ENCODE measurements at places on chromosomes 4 and X.

- DNase-seq: no peak
Observed at GRCh38 chr4:115537387-115537786, 424.0 kb upstream of the NDST4 start.

DNA sequence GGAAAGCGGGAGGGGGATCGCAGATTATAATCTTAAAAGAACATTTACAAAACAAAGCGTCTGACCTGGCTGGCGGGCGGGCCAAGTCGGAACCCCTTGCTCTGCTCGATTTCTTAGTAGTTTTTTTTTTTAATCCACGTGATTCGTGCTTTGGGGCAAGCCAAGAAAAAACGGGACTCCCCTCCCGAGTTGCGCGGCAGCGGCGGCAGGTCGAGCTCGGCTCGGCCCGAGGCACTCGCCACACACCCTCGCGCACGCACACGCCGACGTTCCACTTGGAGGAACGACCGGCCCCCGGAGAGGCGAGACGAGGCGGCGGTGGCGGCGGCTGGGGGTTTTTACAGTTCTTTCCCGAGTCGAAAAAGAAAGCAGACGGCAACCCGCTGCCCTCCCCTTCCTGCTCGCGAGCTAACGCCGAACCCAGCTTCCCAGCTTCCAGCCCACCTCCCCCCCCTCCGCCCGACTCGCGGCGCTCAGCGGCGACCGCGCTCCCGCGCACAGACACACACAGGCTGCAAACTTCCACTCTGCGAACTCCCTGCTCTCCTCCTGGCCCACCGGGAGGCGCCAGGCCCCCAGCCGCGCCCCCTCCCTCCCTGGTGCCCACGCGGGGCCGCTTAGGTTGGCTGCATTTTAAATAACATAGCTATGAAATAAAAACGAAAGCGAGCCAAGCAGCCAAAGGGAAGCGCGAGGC lies 1.2 kb downstream of the BCOR start:
- no peak for DNase-seq

DNA sequence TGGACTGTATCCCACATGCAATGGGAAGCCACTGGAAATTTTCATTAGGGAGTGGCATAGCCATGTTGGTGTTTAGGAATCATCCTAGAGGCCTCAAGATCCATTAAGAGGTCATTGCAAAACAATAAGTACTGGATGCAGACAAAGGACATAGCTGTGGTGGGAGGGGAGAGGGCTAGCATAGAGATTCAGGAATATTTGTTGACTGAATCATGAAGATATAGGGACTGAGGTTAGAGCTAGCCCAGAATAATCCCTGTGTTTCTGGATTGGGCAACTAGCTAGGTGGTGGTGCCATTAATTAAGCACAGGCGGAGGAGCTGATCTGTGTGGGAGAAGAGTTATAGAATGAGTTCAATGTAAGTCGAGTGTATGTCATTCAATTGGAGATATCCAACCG lies 135.0 kb downstream of the RAB28 start:
- no peak for DNase-seq

DNA sequence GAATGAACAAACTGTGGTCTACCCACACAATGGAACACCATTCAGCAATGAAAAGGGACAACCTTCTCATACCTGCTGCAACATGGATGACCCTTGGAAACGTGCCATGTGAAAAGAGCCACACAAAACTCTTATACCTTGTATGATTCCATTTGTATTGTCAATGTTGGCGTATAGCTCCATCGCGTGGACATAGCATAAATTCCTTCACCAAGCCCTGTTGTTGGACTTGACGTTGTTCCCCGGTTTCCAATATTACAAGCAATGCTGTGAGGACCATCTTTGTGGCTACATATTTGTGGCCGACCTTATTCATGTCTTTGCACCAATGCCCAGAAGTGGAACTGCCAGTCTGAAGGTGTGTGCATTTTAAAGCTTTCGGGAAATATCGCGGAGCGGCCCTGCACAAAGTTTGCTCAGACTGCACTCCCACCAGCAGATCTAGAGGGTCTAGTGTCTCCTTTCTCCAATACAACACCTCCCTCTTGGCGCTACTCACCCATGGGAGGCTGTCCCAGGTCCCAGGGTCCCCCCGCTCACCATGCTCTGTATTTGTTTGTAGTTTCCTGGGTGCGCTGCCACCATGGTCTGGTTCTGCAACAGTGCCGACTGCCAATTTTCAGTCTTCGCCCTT lies at the start of gene CLDN34:
CLDN34 (plus strand) TSS at position 584 of the 634 bp plus-strand sequence; CDS start at position 584, 0 bp downstream.
- no peak for DNase-seq

- DNase-seq: no peak
Observed at GRCh38 chr4:150278206-150278605, 200.0 kb downstream of the DCLK2 start.

DNA sequence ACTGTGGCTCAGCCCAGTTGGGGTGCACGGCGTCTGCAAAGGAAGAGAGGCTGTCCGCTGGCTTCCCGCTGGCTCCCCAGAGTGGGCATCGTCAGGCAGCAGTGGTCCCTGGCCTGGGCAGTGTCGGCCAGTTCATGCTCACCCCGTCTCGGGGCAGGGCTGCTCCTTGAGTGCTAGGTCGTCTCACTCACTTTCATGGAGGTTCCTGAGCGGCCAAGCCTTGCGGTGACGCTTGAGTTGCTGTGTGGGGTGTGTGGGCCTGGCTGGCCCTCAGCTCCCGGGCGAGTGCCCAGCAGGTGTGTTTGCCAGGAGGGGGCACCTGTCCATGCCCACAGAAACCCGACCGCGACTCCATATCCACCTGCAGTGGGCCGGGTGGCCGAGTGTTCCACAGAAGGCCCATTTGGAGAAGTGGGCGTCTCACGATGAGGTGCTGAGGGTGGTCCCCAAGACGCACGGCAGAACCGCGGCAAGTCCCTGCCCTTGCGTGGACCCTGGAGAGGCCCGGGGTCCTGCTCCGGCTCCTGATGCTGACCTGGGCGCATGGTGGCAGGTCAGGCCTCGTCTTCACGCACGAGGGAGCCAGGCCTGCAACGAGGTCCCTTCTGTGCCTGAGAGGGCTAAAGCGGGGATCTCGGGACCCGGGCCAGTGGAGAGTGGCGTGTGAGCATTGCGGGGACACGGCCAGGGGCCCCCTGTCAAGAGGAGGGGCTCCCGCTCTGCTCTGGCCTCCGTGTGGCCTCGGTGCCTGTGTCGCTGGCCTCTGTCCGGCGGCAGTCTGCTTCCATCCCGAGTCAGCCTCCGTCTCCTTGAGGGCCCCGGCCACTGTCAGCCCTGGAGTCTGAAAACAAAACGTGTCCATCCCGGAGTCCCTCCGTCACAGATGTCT lies 18.5 kb upstream of the UVSSA start:
- DNase-seq: no peak

DNA sequence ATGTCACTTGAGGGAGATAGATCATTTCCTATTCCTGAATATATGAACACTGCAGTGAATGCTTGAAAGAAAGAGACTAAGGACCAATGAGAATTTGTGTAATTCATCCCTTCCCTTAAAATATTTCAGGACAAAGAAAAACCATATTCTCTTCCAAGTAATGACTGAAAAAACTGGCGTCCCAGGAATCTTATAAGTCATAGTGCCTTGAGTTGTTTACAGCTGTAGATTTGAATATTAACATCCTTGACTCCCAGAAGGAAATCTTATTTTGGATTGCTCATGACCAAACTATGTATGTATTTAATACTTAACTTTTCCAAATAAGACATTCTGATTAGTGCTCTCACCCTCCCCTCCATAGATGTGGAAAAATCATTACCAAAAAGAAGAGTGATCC lies 55.5 kb downstream of the CLDN22 start:
- no peak for DNase-seq

DNA sequence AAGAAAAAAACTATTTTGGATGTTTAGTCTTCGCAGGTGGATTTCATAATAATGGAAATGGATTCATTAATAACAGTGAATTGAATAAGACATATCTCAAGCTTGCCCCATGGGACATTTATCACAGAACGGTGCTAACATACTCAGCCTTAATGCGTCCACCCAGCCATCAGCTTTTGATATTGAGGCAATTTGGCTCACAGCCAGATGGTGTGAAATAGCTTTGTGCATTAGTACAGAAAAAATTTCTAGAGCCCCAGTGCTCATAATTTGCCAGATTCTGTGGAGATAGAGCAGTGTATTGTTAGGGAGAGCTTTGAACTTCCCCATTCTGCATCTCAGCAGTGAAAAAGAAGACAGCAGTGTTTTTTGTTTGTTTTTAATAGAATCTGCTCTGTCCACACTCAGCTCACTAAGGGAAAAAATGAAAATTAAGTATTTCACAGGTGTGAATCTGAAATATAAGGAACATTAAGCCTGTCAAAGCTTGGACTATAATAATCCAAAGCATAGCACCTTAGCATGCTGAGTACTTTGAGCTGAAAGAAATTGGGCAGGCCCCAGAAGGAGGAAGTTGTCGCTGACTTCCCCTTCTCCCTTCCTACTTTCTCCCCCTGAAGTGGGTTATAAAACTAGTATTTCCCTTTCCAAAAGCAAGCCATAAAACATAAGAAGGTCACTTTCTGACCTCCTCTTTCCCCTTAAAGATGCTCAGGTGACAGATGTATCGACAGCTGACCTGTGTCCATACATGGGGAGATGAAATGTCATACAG lies 295.8 kb downstream of the MAGEB5 start:
- no peak for DNase-seq

GRCh38 chr4:735583-735982 lies 30.0 kb downstream of the PCGF3 start:
- no peak for DNase-seq

DNA sequence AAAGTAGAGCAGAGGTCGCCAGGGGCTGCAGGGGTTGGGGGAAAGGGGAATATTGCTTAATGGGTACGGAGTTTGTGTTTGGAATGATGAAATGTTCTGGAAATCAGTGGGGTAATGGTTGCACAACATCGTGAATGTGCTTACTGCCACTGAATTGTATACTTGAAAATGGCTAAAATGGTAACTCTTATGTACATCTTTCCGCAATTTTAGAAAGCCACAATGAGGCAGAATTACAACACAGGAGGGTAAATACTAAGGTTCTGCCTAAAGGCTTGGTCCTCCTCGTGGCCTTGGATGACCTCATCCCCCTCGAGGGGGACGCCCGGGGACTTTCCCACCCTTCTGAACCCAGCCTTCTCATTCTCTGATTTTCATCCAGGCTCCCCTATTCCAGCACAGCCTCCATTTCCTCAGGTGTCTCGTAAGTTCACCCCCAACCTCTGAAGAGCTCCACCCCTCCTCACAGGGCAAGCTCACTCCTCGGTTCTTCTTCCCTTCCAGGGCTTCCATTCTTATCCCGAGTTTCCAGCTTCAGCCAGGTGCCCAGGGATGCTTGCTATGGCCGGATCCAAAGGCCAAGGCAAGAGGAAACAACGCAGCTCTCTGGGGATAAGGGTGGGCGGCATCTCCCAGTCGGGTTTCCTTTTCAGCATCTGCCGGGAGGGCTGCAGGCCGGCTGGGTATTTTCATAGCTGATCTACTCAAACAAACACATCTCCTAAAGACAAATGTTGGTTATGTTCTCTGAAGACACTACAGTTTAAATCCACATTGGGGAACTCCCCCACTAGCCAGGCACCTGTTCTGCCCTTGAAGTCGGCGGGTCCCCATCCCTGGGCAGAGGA lies 71.3 kb upstream of the ACSL1 start:
- DNase-seq: peak; percentile 4

DNA sequence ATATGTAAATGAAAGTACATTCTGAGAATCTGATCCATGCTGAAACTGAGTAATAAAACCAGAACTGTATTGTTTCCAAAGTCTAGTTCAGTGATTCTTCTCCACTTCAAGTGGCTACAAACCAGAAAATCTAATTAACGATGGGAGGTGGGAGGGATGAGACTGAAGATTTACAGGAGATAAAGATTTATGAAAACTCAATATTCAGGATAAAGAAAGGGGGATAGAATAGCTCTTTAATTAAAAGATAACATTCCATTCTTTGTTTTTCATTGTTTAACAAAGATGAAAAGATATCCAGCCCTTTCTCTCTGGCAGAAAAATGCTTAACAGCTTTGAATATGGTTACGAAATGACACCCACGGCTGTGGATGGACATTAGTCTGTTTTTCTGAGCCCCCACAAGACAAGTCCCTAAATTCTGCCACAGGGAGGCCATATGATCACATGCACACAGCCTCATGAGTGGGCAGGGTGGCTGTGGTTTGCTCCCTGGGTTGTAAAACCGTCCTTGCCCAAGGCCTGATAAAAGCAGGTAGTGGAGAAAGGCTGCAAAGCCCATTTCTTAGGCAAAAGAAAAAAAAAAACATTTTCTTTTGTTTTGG lies 36.4 kb downstream of the TMEM150C start:
- no peak for DNase-seq

- no peak for DNase-seq
Observed at GRCh38 chr4:144681806-144682205, 35.9 kb downstream of the HHIP start.

GRCh38 chr4:92520563-92520962 lies 216.8 kb downstream of the GRID2 start:
- DNase-seq: no peak

GRCh38 chr4:71272976-71273375 lies 65.8 kb upstream of the SLC4A4 start:
- DNase-seq: no peak

DNA sequence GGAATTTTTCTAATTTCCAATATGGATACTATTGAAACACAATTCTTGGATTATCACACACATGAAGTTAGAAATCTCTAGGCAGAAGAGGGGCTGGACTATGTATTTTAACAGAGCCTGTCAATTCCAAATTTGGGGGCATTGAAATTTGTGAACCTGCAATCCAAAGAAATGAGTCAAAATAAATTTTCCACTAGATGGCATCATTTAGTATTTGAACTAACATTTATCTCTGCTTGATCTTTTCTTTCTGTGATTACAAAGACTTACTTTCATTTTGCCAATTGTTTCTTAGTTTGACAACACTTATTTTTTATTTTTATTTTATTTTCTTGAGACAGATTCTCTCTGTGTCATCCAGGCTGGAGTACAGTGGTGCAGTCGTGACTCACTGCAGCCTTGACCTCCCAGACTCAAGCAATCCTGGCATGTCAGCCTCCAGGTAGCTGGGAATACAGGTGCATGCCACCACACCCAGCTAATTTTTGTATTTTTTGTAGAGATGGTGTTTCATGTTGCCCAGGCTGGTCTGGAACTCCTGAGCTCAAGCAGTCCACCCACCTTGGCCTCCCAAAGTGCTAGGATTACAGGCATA lies 2.7 kb upstream of the PYURF start:
- DNase-seq: no peak

All from fibroblast of the conjunctiva (primary cell).